Thyroid gland (tissue), 4 donors: ENCODE measurements at places on chromosomes 11 and 22. TPM values are rescaled to one million over a fixed set of nuclear protein-coding genes. Genes with fewer than 3 reads are reported as not detected.

DNA sequence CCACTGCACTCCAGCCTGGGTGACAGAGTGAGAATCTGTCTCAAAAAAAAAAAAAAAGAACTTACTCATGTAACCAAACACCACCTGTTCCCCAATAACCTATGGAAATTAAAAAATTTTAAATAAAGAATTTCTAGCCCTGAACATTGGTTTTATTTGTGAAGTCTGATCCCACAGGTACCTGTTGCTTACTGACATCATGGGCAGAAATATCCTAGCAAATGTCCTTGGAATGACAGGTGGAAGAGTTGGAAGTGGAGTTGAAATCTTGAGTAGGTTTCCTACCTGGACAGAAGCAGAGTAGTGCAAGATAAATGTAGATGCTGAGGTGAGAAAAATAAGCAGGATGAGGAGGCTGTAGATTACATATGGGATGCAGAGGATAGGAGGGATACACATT lies 17.2 kb downstream of the CD3D start:
- H3K27ac ChIP-seq: no peak overlapping the region
- H3K4me3 ChIP-seq: no peak overlapping the region

The CNGA4 gene
- total RNA-seq: 0.67 TPM

The ROBO4 gene
- total RNA-seq: 12.3 TPM

DNA sequence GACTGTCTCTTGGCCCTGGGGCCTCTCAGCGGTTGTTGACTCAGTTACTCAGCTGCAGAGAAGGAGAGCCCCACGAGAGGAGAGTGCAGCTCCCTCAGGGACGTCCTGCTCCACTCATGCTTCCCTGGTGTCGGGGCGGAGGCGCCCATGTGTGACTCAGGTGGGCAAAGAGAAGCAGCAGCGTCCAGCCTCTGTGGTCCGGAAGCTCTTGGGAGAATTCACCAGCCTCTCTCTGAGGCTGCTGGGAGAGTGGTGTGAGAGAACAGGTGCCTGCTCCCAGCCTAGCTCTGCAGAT lies 25.7 kb downstream of the GLB1L2 start:
- no peak overlapping the region for H3K4me3 ChIP-seq
- no peaks in the 10 kb centered on the region for H3K36me3 ChIP-seq
- no peaks in the 10 kb centered on the region for H3K27me3 ChIP-seq

The RAB3IL1 gene
- total RNA-seq: 6.5 TPM

GRCh38 chr11:99739464-99740089 lies 718.8 kb downstream of the CNTN5 start:
- DNase-seq: peak; percentile 2
- no peak overlapping the region for H3K27ac ChIP-seq
- H3K4me3 ChIP-seq: no peak overlapping the region
- no peaks in the 10 kb centered on the region for H3K27me3 ChIP-seq
- H3K36me3 ChIP-seq: no peaks in the 10 kb centered on the region

GRCh38 chr11:22203281-22203680 lies 10.4 kb downstream of the ANO5 start:
- no peak overlapping the region for H3K27ac ChIP-seq
- no peak for DNase-seq
- H3K4me3 ChIP-seq: no peak overlapping the region
- no peaks in the 10 kb centered on the region for H3K27me3 ChIP-seq

The RTN4RL2 gene
- 19.9 TPM for total RNA-seq

DNA sequence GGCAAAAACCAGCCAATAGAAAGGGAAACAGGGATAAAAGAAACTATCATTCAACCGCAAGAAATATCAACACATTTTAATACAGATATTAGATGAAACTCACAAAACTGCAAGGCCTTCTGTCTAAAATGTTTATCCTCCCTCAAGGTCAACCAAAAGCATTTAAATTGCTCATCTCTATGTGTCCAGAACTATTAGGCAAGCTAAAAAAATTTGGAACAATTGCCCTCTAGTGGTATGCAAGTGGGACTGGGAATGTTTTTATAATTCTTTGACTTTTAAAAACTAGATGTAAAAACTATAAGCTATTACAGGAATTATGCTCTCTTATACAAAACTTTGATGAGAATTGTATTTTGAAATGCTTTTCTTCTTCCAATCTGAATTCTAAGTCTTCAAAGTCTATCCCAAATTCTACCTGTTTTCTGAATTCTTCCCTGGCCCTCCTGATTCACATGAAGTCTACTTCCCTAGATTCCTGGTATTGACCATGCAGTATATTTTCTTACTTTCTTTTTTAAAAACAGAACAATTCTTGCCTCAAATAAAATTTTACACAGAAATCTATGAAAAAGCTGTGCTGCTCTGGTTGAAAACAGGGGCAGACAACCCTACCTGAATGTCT lies 4.9 kb downstream of the CWC15 start:
- H3K4me1 ChIP-seq: peaks cover 7% of the 10 kb centered on the region
- no peak for DNase-seq
- H3K4me3 ChIP-seq: no peak overlapping the region

DNA sequence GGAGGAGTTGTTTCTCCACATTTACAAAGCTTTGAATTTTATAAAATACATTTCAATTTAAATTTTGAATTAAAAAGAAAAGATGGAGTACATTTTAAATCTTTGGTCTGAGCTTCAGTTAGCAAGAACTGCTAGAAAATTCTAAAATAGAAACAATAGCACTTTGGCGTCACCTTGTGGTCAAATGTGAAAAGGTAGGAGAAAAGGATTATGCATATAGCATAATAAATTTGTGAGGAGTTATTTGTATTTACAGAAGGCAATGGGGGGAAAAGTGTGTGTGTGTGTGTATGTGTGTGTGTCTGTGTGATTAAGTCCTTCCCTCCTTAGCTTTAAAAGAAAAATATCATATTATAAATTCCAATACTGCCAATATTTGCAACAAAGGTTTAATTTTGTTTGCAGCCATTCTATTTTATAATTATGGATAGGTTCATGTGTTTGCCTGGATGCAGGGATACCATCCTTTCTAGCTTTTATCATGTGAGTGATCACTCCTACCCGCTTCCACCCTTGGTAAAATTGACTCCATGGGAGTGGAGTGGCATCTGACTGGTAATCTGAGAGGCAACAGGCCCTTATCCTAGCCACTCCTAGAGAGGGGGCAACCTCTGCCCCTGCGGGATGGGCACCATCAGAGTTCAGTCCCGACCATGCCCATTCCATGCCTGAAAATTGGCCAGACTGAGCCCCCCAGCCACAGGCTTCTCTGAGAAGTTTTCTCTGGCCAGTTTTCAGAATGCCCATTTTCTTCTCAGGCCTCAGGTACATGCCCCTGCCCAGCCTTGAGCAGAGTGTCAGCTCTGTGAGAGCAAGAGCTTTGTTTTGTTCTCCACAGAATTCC lies 13.6 kb upstream of the LGR4 start:
- no peaks in the 10 kb centered on the region for H3K27me3 ChIP-seq
- H3K4me3 ChIP-seq: no peak overlapping the region
- H3K27ac ChIP-seq: no peak overlapping the region
- H3K36me3 ChIP-seq: peaks cover 4% of the 10 kb centered on the region

GRCh38 chr11:97110376-97110775 lies 720.6 kb downstream of the JRKL start:
- DNase-seq: no peak
- H3K36me3 ChIP-seq: no peaks in the 10 kb centered on the region
- no peak overlapping the region for H3K27ac ChIP-seq
- no peaks in the 10 kb centered on the region for H3K27me3 ChIP-seq
- H3K4me3 ChIP-seq: no peak overlapping the region

DNA sequence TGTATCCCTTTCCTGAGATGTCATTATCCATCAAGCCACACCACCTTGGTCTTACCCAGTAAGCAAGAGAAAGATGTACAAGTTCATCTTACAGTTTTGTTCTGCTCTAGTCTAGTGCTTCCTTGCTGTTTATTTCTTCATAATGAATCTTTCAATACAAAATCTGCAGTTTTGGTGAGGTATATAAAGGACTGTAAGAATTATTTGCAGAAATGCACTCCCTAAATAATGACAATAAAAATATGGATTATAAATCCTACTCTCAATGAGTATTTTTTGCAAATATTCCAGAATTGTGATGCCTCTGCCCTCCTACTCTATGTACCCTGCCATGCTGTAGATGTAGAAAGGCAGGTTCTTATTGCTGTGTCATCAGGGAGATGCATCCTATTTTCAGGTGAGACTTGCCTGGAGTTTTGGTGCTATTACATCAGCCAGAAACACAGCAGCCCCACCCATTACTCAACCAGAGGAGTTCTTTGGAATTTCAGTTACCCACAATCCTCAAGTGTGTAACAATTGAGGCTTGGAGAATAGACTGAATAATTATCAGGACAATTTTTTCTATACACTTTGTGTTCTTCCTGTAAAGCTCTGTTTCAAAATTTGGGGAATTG lies at the start of gene OR10S1:
OR10S1 (minus strand) TSS at position 51 of the 617 bp plus-strand sequence. CDS start 117 bp downstream, outside the sequence.
- no peaks in the 10 kb centered on the region for H3K4me1 ChIP-seq
- no peak for DNase-seq
- H3K36me3 ChIP-seq: no peaks in the 10 kb centered on the region

DNA sequence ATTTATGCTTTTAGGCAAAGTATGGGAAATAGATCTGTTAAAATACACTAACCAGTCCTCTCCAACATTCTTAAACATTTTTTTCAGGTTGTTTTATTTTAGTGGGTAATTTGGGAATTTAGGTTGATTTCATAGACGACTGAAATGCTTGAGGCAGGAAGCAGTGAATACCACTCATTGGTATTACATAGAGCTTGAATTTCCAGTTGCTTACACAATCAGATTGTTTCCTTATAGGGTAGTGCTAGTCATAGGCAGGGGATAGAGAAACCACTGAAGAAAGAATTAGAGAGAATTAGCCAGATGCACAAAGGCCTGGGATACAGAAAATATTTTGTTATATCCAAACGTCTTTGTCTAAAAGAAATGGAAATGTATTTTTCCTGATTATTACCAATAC lies 23.9 kb upstream of the LYVE1 start:
- H3K4me3 ChIP-seq: no peak overlapping the region
- H3K36me3 ChIP-seq: no peaks in the 10 kb centered on the region
- H3K4me1 ChIP-seq: no peaks in the 10 kb centered on the region
- no peaks in the 10 kb centered on the region for H3K27me3 ChIP-seq
- DNase-seq: no peak

GRCh38 chr22:49332691-49333090 lies 495.0 kb downstream of the BRD1 start:
- H3K27me3 ChIP-seq: no peaks in the 10 kb centered on the region
- H3K27ac ChIP-seq: no peak overlapping the region
- DNase-seq: no peak
- H3K36me3 ChIP-seq: no peaks in the 10 kb centered on the region
- no peak overlapping the region for H3K4me3 ChIP-seq
- H3K4me1 ChIP-seq: no peaks in the 10 kb centered on the region

The PTPRJ gene
- 45.4 TPM for total RNA-seq

- no peak overlapping the region for H3K4me3 ChIP-seq
- H3K27me3 ChIP-seq: no peaks in the 10 kb centered on the region
- peaks cover 19% of the 10 kb centered on the region for H3K36me3 ChIP-seq
- DNase-seq: no peak
- no peaks in the 10 kb centered on the region for H3K4me1 ChIP-seq
- no peak overlapping the region for H3K27ac ChIP-seq
Measured at GRCh38 chr11:44127130-44127529, 31.7 kb downstream of the EXT2 start.

DNA sequence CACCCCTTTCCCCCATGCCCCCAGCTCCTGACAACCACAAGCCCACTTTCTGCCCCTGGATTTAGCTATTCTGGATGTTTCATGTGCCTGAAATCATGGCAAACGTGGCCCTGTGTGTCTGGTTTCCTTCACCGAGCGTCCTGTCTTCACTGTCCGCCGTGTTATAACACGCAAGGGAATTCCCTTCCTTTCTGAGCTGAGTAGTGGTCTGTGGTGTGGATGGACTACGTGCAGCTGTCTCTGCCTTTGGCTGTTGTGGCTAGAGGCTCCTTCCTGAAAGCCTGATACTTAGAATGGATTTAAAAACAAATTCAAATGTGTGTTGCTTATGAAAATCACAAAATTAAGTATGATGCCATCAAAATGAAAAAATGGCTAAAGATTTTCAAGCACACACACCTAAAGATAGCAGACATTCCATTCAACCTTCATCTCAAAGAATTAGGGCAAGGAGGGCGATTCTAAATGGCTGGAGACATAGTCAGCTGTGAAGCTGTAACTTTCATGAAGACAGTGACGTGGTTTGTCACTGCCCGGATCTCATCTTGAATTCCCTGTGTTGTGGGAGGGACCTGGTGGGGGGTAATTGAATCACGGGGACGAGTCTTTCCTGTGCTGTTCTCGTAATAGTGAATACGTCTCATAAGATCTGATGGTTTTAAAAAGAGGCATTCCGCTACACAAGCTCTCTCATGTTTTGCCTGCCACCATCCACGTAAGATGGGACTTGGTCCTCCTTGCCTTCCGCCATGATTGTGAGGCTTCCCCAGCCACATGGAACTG lies 30.5 kb downstream of the KCNQ1 start:
- DNase-seq: no peak
- H3K36me3 ChIP-seq: no peaks in the 10 kb centered on the region
- H3K4me3 ChIP-seq: no peak overlapping the region
- H3K4me1 ChIP-seq: peaks cover 22% of the 10 kb centered on the region
- H3K27me3 ChIP-seq: no peaks in the 10 kb centered on the region

DNA sequence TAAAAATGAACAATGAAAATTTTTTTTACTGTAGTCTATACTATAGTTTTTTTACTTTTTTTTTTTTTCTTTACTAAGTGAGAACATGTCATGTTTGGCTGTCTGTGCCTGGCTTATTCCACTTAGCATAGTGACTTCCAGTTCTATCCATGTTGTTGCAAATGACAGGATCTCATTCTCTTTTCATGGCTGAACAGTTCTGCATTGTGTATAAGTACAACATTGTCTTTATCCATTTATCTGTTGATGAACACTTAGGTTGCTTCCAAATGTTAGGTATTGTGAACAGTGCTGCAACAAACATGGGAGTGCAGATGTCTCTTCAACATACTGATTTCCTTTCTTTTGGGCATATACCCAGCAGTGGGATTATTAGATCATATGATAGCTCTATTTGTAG lies 88.1 kb upstream of the CCDC90B start:
- no peak for DNase-seq
- no peaks in the 10 kb centered on the region for H3K27me3 ChIP-seq
- H3K27ac ChIP-seq: no peak overlapping the region
- no peaks in the 10 kb centered on the region for H3K36me3 ChIP-seq
- no peak overlapping the region for H3K4me3 ChIP-seq
- H3K4me1 ChIP-seq: no peaks in the 10 kb centered on the region

DNA sequence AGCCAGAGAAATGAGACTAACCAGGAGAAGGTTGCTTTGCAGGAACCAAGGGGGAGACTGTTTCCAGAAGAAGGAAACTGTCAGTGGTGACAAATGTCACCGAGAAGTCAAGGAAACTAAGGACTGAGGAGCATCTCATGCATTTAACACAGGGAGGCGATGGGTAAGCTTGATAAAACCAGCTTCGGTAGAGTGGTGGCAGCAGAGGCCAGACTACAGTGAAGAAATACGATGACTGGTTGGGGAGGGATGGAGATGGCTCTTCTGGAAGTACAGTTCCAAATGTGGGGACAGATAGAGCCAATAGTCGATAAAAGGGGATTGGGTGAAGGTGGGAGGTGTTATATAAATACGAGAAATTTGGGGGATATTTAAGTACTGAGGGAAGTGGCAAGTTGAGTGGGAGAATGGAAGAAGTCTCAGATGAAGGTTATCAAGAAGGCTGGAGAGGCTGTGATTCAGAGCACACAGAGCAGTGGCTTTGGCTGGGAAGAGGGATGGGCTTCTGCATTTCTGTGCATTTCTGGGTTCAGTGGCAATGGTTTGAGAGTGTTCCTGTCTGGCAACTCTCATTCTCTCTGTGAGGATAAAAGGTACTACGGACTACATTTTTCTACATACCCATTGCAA lies 29.2 kb downstream of the SC5D start:
- no peak overlapping the region for H3K4me3 ChIP-seq
- DNase-seq: peak; percentile 42
- H3K36me3 ChIP-seq: no peaks in the 10 kb centered on the region
- H3K4me1 ChIP-seq: no peaks in the 10 kb centered on the region
